Anterior cingulate cortex (tissue), 58 donors: ENCODE measurements at places on chromosomes 3 and 15.

GRCh38 chr15:38867556-38867955 lies 302.9 kb upstream of the RASGRP1 start:
- DNase-seq, result no peak

- DNase-seq, result no peak
These were observed 11.7 kb downstream of the EBLN2 start for GRCh38 chr3:73073091-73073707.

- DNase-seq, result no peak
These were observed 503.4 kb upstream of the NECTIN3 start for GRCh38 chr3:110568246-110568645.

GRCh38 chr15:77566092-77566491 lies 66.6 kb downstream of the LINGO1 start:
- no peak for DNase-seq

- no peak for DNase-seq
These were observed 28.5 kb upstream of the TATDN2 start for GRCh38 chr3:10219737-10220136.

- DNase-seq, result no peak
These were observed 172.2 kb downstream of the LPP start for GRCh38 chr3:188326111-188326510.

DNA sequence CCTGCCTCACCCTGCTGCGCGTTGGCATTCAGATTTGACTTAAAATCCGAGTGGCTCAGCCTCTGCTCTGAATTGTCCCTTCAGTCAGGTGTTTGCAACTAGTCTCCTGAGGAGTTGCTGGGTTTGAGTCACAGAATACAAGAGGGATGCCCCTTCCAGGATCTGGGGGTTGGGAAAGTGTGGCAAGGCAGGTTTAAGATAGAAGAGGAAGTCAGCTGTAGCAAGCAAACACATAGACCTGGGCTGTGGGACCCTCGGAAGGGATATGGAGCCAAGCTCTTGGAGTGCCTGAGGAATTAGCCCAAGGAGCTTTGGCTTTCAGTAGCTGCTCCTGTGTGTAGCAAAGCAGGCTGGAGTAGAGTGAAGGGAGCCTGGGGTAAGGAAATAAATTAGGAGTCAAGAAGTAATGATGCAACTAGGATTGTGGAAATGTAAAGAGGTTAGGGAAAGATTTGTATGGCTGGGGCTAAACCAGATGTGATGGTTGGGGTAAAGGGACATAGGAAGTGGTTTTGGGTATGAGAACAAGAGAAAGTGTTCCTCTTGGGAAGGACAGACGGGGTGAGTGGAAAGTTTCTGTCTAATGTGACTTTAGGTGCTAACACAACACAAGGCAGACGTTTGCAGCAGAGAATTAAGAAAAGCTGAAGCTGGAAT lies 41.2 kb downstream of the RAB7A start:
- DNase-seq, result no peak

GRCh38 chr3:162658003-162658402 lies 1161.4 kb downstream of the OTOL1 start:
- DNase-seq, result no peak

GRCh38 chr3:14439501-14440167 lies 37.2 kb downstream of the SLC6A6 start:
- no peak for DNase-seq

DNA sequence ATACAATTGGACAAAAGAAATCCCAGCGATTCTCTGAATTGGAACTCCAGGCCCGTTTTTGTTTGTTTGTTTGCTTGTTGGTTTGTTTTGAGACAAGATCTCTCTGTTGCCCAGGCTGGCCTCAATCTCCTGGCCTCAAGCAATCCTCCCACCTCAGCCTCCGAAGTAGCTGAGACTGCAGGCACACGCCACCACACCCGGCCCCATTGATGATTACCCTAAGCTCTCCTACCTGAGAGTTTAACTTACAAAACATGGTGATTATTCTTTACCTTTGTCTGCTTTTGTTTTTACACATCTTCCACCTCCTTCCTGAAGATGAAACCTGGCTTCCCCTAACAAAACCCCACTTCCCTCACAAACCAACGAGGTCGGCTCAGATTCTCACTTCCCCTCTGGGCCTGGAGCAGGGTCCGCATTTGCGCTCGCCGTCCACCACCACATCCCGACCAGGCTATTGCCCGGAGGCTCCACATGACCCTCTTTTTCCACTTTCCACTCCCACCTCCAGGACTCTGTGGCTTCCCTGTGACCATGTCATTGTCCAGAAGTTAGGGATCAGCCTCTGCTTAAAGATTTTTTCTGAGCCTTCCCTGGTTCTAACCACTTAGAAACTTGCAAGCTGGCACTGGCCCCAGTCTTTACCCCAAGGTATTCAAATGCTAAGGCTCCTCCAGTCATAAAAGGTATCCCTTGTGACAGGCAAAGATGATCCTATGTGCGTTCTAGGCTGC lies 14.8 kb downstream of the KLHL6 start:
- DNase-seq, result no peak

DNA sequence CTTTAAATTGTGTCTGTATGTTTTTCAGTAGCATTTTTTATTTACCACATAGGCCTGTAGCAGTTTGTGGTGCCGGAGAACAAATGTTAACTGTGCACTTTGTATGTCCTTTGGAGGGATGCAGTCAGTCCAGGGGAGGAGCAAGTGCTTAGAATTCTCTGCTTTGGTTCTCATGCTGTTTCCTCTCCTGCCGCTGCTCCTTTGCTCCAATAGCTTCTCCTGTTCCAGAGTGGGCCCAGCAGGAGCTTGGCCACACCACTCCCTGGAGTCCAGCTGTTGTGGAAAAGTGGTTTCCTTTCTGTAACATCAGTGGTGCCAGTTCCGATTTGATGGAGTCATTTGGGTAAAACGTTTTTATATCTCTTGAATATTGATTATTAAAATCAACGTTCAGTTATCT lies 16.6 kb downstream of the TICRR start:
- DNase-seq, result no peak

DNA sequence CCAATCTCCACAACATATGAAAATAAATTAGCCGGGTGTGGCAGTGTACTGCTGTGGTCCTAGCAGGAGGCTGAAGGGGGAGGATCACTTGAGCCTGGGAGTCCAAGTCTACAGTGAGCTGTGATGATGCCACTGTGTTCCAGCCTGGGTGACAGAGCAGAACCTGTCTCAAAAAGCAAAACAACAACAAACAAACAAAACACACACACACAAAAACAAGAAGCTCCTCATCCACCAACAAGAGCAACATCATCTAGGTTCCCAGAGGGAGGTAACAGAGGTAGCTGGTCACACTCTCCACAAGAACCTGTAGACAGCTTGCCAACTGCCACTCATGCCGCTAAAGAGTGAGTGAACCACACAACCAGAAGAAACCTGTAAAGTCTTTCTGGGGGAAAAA lies 34.8 kb downstream of the PTPN9 start:
- no peak for DNase-seq

GRCh38 chr3:139710212-139710611 lies 32.4 kb upstream of the NMNAT3 start:
- DNase-seq, result no peak

DNA sequence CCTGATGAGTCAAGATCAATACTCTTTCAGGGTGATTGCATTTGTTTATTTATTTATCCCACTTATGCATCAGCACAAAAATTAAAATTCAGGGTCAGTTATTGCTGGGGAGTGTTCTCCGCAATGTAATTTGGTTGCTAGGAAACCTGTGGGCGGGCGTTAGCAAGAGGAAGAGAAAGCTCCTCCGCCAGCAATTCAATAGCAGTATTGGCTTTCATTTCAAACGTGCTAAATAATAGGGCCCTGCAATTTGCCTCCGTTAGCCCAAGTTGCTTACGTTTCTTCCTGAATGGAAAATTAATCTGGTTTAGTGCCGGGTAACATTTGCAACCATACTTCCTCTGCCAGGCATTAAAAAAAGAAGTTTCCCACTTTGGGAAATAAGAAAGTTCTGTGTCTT lies 35.5 kb upstream of the PLCL2 start:
- peak; percentile 11 for DNase-seq

DNA sequence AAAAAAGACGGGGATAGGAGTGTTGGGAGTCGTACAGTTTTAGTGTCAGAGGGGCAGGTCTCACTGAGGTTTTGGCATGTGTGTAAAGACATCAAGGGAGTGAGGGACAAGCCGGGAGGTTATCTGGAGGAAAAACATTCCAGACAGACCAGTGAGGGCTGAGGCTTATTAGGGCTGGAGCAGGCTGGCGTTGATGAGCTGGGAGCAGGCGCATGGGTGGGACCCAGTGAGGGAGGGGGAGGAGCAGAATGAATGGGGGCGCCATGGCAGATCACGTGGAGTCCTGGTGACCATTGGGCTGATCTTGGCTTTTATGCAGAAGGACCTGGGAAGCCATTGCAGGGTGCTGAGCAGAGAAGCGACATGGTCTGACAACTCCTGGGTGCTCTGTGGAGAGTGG lies 180.2 kb downstream of the SLCO3A1 start:
- DNase-seq, result no peak

- DNase-seq, result no peak
These were observed 22.1 kb upstream of the SLC28A1 start for GRCh38 chr15:84862214-84862975.

GRCh38 chr3:11185564-11186317 lies 31.4 kb downstream of the HRH1 start:
- DNase-seq, result no peak

- DNase-seq, result no peak
These were observed 19.0 kb downstream of the PCYT1A start for GRCh38 chr3:196268284-196269163.

- no peak for DNase-seq
These were observed 26.1 kb downstream of the FMN1 start for GRCh38 chr15:33168444-33168843.

GRCh38 chr15:40956541-40956982 lies 3.3 kb downstream of the CHAC1 start:
- no peak for DNase-seq

GRCh38 chr3:138186803-138187295 lies 252 bp upstream of the ARMC8 start:
- peak; percentile 79 for DNase-seq

DNA sequence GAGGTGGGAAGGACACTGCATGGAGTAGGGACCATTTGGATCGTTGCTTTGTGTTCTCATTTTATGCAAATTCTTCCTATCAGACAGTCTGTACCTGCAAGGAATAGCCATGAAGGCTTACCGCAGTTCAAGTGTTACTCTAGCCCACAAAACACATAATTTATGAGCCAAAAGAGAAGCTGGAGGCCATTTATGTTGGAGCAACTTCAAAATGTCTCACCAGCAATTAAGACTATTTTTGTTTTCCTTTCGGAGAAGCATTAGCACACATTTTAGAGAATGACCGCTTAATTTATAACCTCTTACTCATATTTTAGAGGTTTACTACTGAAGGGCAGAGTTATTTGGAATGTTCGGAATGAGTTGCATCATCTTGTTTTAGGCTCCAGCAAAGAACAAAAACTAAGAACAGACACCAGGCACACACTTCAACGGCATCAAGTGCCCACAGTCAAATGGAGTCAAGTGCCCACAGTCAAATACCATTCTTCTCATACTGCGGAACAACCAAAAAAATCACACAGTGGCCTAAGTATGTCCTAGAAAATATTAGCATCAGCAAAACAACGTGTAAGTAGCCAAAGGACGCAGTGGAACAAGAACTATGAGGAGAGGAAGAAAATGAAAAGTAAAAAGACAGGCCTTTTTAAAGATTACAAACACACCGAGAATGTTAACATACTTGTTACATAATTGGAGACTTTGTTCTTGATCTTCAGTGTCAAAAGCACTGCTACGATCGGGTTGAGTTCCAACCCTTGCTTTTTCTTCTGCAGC lies 17.5 kb upstream of the GOLGA8J start:
- DNase-seq, result no peak

GRCh38 chr15:90862487-90862886 lies 5.9 kb upstream of the FURIN start:
- no peak for DNase-seq

GRCh38 chr15:42157981-42158765 lies 1.7 kb upstream of the PLA2G4F start:
- DNase-seq, result no peak

DNA sequence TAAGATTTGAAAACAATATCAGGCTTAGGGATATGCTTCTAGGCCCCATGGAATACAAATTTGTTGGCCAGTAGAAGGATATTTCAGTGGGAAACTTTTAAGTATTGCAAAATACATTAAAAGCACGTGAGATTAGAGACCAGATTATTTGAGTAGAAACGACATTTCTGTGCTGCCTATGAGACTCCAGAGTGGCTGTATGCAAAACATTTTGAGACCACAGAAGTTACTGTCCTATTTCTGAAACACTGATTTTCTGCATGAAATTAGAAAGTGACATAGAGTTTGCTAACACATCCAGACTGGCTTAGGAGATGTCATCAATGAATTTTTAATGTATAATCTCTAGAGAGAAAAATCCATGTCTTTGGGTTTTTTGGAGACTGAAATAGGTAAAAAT lies 99.8 kb downstream of the KCNH8 start:
- no peak for DNase-seq

- DNase-seq, result no peak
These were observed 10.2 kb upstream of the LACTB start for GRCh38 chr15:63111481-63111880.

GRCh38 chr3:131856171-131856570 lies 178.6 kb downstream of the CPNE4 start:
- DNase-seq, result no peak

GRCh38 chr3:52388348-52388821 lies 56.5 kb downstream of the SEMA3G start:
- no peak for DNase-seq

GRCh38 chr15:62877276-62877857 lies 165.2 kb upstream of the TPM1 start:
- DNase-seq, result no peak

DNA sequence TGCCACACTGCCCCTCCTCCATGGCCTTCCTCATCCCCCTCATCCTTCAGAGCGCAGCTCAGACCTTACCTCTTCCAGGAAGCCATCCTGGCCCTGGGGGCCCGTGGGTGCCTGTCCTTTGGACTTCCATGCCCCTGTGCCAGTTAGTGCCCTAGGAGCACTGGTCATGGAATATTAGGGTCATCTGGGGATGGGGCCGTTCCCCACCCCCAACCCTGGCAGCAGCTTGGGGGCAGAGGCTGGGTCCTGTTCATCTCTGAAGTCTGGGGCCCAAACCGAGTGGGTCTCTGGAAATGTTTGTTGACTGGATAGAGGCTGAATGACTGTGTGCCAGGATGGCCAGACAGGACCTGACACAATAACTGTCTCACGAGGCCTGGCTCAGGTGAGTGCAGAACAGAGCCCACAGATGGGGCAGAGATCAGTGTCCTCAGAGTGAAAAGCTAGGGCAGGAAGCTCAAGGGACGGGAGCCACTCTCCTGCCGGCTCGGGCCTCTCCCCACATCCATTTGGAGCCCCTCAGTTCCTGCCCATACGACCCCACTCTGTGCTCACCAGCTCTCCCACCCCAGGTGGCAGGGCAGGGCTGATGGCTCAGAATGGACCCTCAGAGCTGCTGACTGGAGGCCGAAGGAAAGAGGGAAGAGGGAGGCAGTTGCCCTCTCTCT lies 62.5 kb downstream of the TLE3 start:
- DNase-seq, result no peak
